ENCODE measurements at places on chromosomes 11 and 22.

DNA sequence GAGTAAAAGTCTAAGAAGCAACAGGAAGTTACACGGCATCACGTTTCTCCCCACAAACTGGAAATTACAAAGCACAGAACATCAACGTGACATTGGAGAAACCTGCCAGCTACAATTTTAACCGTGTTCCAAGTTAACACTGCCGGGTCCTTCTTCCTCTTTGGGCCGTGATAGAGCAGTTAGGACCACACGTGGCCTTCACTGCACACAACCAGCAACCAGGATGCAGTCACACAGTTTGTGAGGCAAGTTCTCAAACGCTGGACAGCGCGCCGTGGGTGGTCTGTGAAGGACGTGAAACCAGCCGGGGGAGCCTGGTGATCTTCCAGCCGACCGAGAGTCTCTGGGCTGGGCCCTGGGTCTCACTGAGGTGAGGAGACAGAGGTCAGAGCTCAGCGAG is 14.6 kb downstream of the C11orf21 start:
- peak; percentile 14 for DNase-seq

GRCh38 chr11:33445761-33446161 is 188.6 kb downstream of the HIPK3 start:
- no peak for DNase-seq

DNA sequence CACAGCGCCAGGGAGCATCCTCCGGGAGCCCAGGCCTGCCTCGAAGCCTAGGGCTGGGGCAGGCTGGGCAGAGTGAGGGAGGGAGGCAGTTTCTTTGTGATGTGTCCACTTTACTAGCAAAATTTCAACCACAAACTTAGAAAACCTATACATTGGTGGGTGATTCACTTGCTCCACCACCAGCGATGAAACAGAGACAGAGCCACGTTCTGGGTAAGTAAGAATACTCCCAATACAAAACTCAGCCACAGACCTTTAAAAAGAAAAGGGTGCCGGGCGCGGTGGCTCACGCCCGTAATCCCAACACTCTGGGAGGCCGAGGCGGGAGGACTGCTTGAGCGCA is 22.3 kb downstream of the CDKN1C start:
- no peak for DNase-seq

- no peak for DNase-seq
Measured at GRCh38 chr11:128896356-128896755, 5.2 kb downstream of the KCNJ5 start.

DNA sequence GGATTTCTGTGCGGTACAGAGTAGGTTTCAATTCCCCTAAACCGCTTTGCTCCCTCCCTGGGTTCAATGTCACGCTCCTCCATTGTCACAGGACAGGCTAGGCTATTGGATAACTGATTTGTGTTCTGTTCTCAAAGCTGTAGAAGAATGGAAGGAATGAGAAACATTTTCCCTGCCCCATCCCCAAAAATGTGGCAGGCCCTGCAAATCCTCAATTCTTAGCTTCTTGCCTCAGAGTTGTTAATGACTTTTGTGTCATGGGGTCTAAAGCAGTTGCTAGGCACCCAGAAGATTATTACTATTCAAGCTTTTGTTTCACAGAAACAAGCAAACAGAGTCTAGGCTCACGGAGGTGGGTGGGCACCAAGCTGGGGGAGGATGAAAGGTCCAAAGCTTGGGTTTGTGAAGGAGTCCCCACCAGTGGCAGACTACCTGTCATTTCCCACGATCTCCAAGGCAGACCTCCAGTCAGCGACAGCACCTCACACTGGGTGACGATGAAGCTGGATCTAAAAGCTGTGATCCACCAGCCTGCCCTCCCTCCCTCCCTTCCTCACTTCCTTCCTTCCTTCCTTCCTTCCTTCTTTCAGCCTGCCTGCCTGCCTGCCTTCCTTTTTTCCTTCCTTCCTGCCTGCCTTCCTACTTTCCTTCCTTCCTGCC is 1080.2 kb downstream of the OPCML start:
- no peak for DNase-seq

DNA sequence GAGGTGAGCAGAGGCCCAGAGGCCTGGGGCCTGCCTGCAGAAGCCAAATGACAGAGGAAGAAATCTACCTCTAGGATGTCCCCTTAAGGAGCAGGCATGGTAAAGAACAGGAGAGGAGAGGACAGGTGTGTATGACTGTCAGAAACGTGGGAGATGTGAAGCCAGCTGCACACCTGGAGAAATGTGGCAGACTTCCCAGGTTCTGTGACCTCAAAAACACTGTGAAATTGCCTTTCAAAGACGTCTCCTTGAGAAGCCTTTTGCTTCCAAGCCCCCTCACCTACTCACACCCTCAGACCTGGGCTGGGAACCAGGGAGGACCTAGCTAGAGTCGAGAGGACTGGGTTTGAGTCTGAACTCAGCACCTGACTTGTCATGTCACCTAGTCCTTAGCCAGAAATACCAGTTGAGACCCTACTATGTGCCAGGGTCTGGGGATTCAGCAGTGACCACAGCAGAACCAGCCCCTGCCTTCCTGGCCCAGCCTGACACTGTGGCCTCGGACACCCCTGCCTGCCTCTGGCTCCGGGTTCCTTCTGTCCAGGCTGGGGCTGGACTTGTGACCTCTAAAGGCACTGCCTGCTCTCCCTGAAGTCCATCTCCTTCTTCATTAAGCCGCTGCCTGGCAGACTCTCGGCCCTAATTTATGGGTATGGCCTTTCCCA is 5.6 kb downstream of the TPBGL start:
- no peak for DNase-seq

DNA sequence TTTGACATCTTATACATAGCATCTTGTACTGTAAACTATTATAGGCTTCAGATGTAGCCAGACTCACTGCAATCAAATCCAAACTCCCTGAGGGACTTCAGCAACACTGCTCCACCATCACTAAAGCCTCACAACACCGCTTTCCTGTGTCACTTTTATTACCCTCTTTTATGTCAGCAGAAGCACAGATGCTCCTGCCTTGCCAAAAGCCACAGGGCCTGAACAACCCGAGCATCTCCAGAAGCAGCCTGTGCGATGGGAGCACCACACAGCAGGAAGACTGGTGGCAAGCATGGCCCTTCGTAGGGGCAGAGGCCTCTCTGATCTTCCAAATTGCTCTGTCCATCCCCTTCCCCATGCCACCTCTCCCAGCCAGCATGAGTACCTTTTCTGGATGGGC is 22.9 kb downstream of the TMEM123 start:
- DNase-seq, result no peak

GRCh38 chr22:44525941-44526778 is 28.1 kb upstream of the RTL6 start:
- no peak for DNase-seq

DNA sequence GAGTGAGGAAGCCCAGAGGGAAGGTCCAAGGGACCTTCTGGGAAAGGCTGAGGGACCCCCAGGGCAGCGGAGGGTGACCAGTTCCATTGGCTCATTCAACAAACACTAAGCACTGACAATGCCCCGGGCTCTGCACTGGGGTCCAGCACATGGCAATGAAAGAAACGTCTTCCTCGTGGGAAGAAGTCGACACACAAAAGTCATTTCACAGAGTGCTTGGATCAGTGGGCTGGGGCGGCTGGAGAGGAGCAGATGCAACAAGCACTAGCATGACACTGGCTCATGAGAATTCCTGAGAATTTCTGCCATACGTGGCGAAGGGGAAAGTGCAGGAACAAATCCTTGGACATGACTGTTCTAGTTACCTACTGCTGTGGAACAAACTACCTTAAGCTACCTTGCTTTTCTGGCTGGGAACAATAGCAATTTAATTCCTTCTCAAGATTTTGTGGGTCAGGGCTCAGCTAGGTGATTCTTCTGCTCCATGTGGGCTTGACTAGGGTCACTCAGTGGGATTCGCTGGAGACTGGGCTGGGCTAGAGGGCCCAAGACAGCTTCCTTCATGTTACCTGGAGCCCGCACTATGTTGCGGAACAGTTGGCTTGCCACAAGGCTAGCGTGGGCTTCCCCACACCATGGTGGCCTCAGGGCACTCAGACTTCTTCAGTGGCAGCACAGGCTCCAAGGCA is 6.9 kb upstream of the STIP1 start:
- no peak for DNase-seq

DNA sequence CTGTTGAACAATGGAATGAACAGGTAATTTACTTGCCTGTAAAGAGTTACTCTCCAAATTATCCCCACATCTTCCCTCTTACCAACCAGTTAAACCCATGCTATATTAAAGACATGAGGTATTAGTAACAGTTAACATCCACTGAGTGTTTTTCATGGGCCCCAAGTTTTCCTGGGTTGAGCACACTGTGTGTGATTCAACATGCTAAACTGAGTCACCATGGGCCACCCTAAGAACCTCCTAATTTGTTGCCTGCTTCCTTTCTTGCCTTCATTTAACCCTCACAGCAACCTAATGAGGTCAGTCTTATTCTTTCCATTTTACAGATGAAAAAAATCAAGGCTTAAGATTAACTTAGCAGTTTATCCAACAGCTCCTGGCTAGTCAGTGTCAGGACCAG is 51.0 kb downstream of the GALNT18 start:
- no peak for DNase-seq

DNA sequence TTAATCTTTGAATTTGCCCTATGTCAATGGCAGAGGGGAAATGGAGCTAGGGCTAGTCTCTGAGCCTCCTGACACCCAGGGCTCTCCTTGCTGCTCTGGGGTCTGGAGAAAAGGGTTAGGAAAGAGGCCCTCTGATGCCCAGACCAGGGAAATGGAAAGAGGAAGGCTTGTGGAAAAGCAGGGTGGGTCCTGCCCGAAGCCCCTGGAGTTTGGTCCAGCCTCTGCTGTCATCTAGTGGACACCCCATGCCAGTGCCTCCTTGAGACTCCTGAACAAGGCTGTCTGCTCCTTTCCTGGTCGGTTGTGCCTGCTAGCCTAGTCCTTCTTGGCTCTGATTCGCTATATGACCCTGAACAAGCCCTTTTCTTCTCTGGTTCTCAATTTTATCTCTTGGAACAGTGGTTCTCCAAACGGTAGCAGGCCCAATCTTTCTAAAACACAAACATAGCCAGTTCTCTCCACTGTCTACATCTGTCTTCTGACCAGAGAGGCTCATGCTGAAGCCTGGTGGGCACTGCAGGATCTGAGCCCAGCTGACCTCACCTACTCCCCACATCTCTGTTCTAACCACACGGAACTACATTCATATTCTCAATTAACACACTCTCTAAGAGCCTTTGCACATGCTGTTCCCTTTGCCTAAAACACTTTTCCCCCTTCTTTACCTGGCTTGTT is 8.8 kb upstream of the PLA2G3 start:
- peak; percentile 55 for DNase-seq

- DNase-seq, result peak; percentile 66
Measured at GRCh38 chr11:2092956-2093412, 46.2 kb downstream of the IGF2 start.

- no peak for DNase-seq
Measured at GRCh38 chr11:71491531-71491930, 35.5 kb upstream of the KRTAP5-7 start.

- DNase-seq, result no peak
Measured at GRCh38 chr11:104365676-104366075, 201.7 kb upstream of the PDGFD start.

GRCh38 chr22:33163815-33164214 is 105.6 kb upstream of the SYN3 start:
- DNase-seq, result no peak

DNA sequence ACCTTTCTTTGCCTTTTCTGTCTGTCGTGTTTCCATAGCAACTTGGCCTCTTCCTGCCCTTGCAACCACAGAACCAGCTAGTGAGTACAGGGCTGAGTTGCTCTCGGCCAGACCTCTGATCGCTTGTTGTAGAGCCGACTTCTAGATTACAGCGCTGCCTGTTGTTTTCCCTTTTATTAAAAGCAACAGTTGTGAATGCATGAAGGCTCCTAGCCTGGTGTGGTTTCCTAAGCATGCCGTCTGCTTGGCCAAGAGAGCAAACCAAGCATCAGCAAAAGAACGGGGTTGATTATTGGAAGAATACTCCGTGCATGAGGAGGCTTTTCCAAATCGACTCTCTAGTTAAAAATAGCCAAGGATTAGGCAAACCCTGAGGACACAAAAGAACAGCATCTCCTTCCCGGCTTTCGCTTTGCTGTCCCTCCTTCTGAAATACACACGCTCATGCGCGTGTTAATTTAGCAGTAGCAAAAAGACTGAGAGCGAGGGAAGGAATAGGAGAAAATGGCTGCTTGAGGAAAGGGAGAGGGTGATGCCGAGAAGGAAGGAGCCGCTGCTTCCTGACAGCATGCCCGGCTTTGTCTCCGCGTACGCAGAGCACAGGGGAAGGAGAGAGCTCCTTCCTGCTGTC is 71.5 kb upstream of the TTC12 start:
- peak; percentile 50 for DNase-seq

GRCh38 chr11:82889133-82890001 is 10.9 kb downstream of the PRCP start:
- DNase-seq, result no peak

GRCh38 chr11:3153291-3153861 is 11.7 kb downstream of the OSBPL5 start:
- DNase-seq, result no peak

DNA sequence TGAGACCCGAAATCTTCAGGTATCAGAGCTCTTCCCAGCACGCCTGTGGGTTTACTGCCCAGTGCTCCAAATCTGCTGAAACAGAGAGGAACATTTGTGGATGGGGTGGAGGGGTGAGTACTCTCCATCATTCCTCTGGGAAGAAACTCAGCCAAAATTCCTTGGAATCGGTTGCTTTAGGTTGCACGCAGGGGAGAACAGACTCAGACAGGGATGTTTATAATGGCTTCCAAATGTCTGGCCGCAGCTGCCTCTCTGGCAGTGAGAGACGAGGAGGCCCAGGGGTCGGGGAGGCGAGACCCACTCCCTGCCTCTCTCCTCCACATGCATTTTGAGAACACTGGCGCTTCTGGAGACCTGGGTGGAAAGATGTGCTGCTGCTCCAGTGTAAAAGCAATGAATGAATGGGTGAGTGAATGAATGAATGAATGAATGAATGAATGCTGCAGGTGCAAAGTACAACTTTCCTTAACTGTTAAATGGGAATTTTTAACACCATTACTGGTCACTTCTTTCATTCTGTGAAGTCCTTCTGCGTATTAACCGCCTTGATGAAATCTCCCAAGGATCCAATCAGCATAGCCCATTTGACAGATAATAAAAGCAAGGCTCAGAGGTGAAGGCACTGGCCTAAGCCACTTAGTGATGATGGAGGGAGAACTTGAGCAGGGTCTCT is 437.4 kb downstream of the MIAT start:
- no peak for DNase-seq

GRCh38 chr11:67022961-67023956 is at the start of gene SYT12:
Gene SYT12 (plus strand): TSS chr11:67023134. CDS start chr11:67030145, 7,011 bp downstream.
- no peak for DNase-seq

GRCh38 chr11:41116970-41117369 is 342.5 kb downstream of the LRRC4C start:
- no peak for DNase-seq

DNA sequence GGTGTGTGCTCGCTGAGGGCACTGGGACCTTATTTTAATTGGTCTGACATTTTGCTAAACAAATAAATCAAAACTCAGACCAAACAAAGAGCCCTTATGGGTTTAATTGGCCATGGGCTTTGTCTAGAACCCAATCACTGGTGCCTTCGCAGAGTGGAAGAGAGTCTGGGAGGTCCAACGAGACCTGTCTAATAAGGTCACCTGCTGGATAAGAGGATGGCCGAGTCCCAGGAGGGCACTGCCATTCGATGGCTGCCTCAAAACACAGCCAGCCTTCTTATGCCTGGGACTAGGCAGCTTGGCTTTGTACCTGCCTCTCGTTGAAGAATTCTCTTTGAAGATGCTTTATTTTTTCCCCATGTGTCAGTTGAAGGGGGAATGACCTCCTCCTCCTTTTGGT is 171.1 kb downstream of the CEP164 start:
- DNase-seq, result no peak
